ENCODE measurements at places on chromosomes 5 and 9.
A peak's percentile ranks its signal among the peaks of the same experiment; 100 is the strongest.

DNA sequence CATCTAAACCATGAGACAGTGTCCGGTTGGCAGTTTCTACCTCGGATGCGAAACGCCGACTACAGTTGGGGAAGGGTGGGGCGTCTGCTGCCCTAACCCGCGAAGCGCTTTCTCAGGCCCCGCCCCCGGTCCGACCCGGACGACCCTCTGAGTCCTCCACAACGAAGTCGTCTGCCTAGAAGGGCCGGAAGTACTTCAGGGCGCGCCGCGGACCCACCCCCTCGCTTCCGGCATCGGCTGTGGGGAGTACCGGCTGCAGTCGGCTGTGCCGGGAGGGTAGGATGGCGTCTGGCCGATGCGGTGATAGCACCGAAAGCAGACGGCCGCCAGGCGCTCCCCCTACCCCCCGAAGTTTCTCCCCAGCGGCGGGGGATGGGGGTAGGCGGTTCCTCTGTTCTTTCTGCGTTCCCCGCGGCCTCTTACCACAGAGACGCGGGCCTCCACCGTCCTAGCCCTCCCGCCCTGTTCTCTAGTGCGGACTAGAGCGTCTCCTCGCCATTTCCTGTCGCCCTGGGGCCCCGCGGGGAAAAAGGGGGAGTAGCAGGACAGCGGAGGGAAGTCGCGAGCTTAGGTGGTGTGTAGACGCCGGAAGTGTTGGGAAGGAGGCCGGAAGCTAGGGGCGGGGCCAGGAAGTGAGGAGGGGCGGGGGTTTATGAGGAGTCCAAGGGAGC lies at the start of gene TRIM41:
Gene TRIM41, plus strand, starts transcription at position 224 of the 671 bp plus-strand sequence. CDS start 719 bp downstream, outside the sequence.
- DNase-seq: peak; percentile 96

- peak; percentile 21 for DNase-seq
These were observed 98.8 kb downstream of the LHX2 start for GRCh38 chr9:124110307-124110915.

DNA sequence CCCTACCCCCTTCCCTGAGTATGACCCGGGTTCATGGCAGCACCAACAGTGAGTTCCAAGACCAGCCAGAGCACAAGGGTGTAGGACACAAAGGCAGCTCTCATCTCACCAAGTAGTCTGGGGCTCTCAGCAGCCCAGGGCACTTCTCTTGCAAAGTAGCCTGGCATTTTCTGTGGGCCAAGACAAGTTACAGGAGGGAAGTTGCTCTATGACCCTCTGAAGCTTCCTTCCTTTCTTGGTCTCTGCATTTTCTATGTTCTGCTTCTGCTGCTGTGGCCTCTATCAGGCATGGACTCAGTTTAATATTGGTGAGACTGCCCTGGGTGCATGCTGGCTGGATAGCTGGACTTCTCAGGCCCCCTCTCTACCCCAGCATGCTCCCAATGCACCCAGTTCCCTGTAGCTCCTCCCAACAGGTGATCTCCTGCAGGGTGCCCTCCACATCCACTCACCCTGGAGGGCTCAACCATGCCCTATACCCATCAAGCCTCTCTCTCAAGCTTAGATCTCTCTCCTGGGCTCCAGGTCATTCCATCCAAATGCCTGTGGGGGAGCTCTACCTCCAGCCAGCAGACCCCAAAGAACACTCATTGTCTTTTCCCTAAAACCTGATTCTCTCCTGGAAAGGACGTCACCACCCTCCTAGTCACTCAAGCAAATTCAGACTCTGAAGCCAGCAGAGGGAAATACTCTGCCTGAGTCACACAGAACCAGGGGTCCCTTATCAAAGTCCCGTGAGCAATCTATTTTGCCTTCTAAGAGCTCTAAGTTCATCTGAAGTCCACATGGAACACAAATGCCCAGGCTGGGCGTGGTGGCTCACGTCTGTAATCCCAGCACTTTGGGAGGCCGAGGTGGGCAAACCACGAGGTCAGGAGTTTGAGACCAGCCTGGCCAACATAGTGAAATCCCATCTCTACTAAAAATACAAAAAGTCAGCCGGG lies 13.8 kb downstream of the TBC1D2 start:
- no peak for DNase-seq

DNA sequence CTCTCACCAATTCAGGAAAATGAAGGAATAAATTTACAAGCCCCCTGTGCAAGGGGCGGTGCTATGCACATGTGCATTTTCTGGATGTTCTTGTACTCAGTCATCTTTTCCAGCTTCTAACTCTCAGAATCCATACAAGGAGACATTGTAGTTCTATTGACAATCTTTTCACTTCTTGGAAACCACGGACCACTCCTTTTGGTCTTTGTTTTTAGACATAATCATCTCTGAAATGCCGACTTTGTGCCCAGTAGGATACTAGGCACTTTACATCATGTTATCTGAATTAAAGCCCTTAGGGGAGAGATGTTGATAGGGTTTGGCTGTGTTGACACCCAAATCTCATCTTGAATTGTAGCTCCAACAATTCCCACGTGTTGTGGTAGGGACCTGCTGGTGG lies 322.6 kb upstream of the WWC1 start:
- DNase-seq: no peak

GRCh38 chr9:136901516-136902258 lies 15.4 kb downstream of the TRAF2 start:
- peak; percentile 66 for DNase-seq

- DNase-seq: no peak
These were observed 639.7 kb downstream of the BNC2 start for GRCh38 chr9:16230731-16231130.

DNA sequence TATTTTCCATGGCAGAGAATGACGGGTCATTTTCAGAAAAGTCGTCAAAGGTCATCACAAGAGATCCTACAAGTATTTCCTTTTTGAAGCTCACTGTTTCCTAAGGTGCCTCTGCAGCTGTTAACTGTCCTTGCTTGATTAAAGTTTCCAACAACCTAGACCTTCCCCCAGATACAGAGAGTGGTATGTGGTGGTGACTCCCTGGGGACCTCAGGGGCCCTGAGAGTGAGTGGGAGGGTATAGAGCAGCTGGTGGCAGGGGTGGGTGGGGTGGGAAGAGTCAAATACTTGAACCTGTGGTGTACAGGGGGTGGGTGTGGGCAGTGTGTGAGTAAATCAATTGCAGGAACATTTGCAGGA lies 1.6 kb upstream of the CD72 start:
- no peak for DNase-seq

GRCh38 chr9:37198039-37198729 lies 77.8 kb downstream of the ZCCHC7 start:
- DNase-seq: no peak

GRCh38 chr9:108961151-108961550 lies 27.0 kb downstream of the ABITRAM start:
- DNase-seq: no peak

DNA sequence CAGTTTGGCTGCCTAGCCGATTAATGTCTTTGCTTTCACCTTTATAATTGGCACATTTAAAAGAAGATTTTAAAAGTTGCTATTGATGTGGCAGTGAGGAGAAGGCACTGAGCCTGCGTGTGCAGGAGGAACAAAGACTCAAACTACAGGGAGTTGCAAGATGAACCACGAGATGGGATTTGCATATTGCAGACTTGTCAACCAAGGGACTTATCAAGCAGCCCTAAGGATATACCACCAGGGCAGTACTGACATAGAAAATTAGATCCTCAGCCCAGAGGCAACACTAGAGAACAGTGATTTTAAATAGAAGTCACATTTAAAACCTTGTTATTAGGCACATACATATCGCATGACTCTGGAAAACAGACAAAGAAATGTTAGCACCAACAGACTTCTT lies 342.6 kb downstream of the GLIS3 start:
- no peak for DNase-seq

DNA sequence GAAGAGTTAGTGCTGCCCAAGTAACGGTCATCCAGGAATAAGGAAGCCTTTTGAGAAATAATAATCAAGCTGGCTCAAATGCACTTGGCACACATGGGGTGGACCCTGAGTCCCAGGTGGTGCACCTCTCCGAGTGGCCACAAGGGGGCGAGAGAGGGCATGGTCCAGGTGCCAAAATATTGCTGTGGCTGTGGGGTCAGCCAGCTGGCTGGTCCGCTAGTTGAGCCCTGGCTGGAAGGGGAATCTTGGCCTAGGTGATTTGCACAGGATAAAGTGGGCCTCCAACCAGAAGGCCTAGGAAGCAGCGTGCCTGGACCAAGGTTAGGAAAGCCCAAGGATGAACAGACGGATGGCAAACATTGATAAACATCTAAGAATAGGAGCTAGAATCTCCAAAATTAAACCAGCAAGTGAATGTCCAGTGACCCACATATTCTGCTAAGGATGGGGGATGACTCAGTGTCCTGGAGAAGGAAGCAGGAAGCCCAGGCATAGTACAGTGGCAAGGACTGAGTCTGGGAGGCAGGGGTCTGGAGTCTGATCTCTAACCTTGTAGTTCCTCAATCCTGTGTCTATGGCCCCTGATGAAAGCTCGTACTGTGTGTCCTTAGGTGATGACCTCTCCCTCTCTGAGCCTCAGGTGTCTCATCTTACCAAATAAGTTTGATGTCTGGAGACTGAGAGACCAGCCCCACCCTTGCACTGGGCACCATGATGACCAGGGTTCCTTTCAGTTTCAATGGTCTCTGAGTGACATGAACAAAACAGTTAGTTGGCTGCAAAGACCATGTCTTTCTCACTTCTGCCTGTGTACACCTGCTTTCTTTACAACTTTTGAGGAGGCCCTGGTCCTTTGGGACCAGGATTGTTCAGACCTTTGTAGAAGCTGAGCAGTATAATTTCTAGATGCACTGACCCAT lies 19.2 kb upstream of the SHB start:
- DNase-seq: peak; percentile 54

GRCh38 chr5:157057459-157058370 lies 1.2 kb downstream of the HAVCR1 start:
- no peak for DNase-seq

- DNase-seq: no peak
These were observed 521.2 kb downstream of the CHSY3 start for GRCh38 chr5:130425424-130425823.

DNA sequence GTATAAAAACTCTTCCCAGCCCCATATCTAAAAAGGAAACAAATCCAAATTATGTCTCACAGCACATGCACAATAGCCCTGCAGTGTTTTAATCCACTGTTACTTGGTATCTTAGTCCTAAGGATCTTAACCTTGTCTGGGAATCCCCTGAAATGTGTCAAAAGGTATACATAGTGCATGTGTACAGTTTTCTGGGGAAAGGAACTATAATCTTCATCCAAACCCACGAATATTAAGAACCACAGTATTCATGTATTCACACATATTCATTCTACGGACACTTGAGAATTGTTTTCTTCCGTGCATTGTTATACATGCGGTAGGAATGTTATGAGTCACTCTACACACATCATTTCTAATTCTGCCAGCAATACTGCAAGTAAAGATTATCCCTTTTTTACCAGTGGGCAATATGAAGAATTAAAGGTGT lies 47.8 kb upstream of the SNX2 start:
- no peak for DNase-seq

- no peak for DNase-seq
These were observed 302.7 kb upstream of the NREP start for GRCh38 chr5:112059579-112060135.

- no peak for DNase-seq
These were observed 240.5 kb downstream of the CETN3 start for GRCh38 chr5:90169078-90169477.

DNA sequence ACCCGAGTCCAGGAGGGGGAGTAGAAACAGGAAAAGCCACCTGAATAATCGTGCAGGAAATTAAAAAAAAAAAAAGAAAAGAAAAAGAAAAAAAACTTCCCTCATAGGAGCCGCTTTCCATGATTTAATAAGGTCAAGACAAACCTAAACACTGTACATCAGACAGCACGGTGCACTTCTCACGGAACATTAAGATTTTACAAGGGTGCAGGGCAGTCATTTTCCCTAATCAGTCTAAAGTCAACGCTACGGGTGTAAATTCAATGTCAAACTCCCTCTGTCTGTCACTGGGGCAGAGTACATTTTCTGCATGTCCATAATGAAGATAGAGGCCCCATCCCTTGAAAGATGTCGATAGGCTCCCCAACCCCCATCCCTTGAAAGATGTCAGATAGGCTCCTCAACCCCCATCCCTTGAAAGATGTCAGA lies 139.7 kb downstream of the TSSK1B start:
- DNase-seq: no peak

DNA sequence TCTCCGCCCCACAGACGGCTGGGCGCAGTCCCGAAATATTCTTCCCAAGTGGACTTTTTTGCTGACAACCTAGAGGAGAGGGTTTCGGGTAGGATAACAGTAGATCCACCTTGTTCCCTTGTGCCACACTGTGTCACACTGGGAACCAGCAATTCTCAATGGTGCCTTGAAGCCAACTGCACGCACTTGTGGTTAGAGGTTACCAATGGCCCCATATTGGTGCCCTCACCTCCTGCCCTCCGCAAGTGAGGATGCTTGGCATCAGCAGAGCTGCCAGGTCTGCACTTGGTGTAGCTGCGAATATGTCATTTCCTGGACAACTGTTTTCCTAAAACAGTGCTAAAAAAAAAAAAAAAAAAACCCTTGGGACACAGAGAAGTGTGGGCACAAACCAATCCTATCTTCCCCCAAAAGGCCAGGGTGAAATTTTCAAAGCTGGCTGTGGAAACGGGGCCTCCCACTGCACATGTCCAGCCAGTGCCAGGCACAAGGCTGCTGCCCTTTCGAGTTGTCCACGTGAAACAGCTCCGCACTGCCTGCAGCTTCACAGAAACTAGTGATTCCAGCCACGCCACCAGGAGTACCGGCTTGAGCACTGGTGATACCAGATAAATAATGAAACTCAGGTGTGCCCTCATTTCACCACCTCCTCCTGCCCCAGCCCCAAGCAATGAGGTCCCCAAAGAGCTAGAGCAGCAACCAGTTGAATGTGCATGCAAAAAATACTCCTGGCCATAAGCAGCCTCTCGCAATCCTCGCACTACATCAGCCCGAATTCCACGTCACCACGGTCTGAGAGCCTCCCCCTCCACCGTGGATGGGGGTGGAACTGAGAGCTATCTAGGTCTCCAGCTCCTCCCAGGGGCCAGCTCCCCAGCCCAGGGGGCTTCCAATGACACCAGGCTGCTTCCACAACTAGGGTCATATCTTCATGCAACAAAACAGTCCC lies 51.2 kb downstream of the USP20 start:
- no peak for DNase-seq

GRCh38 chr9:107020040-107020530 lies 157.1 kb downstream of the ZNF462 start:
- DNase-seq: no peak

DNA sequence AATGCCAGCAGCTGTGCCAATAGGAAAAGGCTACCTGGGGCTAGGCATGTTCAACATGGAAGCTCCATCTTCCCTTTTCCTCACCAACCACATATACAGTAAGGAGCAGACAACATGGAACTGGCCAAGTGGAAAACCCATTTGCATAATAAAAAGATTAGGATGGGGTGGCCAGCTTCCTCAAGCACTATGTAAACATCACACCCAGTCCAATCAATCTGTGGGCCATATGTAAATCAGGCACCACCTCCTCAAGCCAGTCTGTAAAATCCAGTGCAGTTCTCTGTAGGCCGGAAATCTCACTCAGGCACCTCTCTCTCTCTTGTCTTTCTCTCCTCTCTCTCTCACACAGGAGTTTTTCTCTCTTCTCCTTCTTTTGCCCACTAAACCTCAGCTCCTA lies 360.2 kb upstream of the GRIA1 start:
- no peak for DNase-seq

Measured in activated CD4-positive, alpha-beta T cell treated with anti-CD3 and anti-CD28 coated beads for 24 hours (primary cell).